ENCODE measurements at places on chromosomes 2 and 18.

GRCh38 chr18:11029021-11029420 is 120.3 kb downstream of the PIEZO2 start:
- no peak for DNase-seq

DNA sequence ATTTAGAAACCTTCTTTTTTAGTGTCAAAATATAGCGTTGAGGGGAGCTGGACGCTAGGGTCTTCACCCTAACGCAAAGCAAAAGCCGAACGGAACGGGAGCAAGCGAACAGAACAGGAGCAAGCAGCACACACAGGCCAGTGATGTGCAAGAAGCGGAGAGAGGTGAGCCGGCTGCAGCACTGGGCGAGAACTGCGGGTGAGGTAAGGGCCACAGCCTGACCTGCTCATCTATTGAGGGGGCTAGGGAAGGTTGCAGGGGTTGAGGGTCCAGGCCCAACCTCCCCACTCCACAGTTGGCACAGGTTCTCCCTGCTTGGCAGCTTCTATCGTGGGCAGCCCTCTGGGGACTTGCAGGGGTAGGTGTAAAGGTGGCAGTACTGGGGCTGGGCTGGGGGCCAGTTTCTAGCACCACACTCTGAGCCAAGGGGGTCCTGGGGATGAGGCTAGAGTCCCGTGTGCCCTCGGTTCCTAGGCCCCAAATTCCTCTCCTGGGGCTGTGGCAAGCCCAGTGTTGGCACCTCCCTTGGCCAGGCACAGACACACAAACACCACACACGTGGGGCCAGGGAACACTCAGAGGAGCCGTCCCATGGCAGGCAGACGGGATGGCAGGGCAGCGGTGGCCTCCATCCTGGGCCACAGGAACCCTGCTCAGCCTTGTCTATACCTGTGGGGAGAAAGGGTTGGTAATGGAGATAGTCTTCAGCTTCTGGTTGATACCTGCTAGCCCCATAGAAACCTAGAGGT is 1.2 kb upstream of the ABCB6 start:
- no peak for DNase-seq

DNA sequence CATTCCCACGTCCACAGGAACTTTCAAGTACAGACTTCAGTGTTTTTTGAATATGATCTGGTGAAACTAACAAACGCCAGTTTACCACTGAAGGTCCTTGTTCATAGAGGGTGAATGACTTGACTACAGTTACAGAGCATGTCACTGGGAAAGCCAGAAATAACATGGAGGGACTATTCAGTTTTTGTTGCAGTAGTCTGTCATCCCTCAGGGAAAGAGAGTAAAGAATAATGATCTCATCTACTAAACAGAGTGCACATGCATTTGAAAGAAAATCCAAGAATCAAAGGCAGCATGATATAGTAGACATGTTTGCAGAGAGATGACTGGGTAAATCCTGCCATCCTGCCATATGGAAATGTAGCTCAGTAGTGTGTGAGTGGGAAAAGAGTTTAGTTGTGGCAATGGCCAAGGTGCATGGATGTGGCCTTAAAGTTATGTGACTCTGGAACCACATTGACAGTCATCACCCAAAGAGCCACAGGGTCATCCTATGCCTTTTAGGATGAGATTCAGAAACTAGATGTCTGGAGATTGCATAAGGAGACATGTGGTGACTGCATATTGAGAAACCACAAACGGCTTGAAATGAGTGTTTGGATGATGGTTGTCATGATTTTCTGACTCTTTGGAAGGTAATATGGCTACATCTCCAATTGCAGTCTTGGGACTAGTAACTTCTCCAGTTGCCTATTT is 125.3 kb upstream of the ZEB2 start:
- no peak for DNase-seq

DNA sequence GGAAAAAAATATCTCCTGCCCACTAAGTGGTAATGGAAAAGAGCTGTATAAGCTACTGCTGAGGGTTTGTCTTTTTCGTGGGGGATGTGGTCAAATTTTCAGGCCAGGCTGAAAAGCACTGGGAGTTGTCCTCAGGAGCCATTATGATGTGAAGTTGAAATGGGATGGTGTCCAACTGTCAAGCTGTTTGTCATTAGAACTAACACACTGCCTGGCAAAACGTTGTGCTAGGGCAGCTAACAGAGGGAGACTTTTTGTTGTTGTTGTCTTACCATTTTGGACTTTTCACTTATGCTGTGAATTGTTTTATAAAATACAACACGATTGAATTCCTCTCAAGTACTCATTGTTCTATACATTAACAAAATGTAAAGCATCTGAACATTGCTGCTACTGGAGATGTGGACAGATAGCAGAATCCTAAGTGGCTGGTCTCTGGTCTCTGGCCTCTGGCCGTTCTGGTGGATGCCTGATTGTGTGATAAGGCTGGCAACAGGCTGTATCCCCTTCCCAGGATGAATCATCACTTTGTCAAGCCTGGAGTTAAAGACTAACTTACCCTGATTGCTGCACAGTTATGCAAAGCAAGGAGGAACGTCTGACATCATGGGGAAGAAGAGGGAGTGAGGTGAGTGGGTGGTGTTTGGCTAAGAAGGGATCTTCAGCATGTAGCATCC is 2.3 kb downstream of the MYO1B start:
- DNase-seq = no peak

- no peak for DNase-seq
These were observed 12.5 kb upstream of the GPR155 start for GRCh38 chr2:174499371-174499770.

Measured in effector memory CD4-positive, alpha-beta T cell (primary cell).